ENCODE measurements at places on chromosomes 1 and 21. TPM values are rescaled to one million over a fixed set of nuclear protein-coding genes. Genes with fewer than 3 reads are reported as not detected.

Gene CDC42BPA
- total RNA-seq, result 116 TPM

Gene IGSF9
- total RNA-seq, result not detected

Gene FAM78B
- 0.26 TPM for total RNA-seq

Gene BATF3
- total RNA-seq, result not detected

Gene TNFRSF4
- not detected for total RNA-seq

Gene HRNR
- total RNA-seq, result not detected

Gene ITLN1
- total RNA-seq, result not detected

Gene IFI44
- 54.7 TPM for total RNA-seq

Gene TAS1R1
- not detected for total RNA-seq

Gene TNFSF18
- total RNA-seq, result not detected

Gene MNDA
- 6.9 TPM for total RNA-seq

Gene PIAS3
- total RNA-seq, result 88.6 TPM

Gene SPRR2B
- not detected for total RNA-seq

Gene OXCT2
- not detected for total RNA-seq

Gene PRAMEF14
- not detected for total RNA-seq

Gene CD53
- 1.0 TPM for total RNA-seq

Gene RAB42
- not detected for total RNA-seq

Gene B3GALNT2
- 4.4 TPM for total RNA-seq

Gene ELAPOR1
- 0.29 TPM for total RNA-seq

Gene SDF4
- total RNA-seq, result 57.7 TPM

Gene KRTAP10-10
- not detected for total RNA-seq

Gene SPRR2G
- not detected for total RNA-seq

Gene RUNX1
- under 0.01 TPM for total RNA-seq

Gene LCE1E
- not detected for total RNA-seq

Gene USF1
- 66.6 TPM for total RNA-seq

Gene IFFO2
- 19.4 TPM for total RNA-seq

Gene VWA5B1
- total RNA-seq, result not detected

Gene PPP1R15B
- total RNA-seq, result 20.5 TPM

Gene EXTL1
- total RNA-seq, result not detected

Gene CXADR
- 29.9 TPM for total RNA-seq

Gene FAM110D
- 21.0 TPM for total RNA-seq

Gene C4BPA
- not detected for total RNA-seq

Gene KCNJ15
- total RNA-seq, result 0.26 TPM

Gene TMCO4
- 23.1 TPM for total RNA-seq

Gene ACBD3
- total RNA-seq, result 43.5 TPM

Gene NBPF6
- not detected for total RNA-seq

Gene LPAR3
- total RNA-seq, result not detected

Gene ERG
- total RNA-seq, result 19.4 TPM

Gene SUSD4
- total RNA-seq, result not detected

Gene DNAH14
- 0.77 TPM for total RNA-seq

Gene SIM2
- not detected for total RNA-seq

Gene PLA2G4A
- total RNA-seq, result 14.8 TPM

Gene MPL
- total RNA-seq, result not detected

Gene S100A9
- 38.2 TPM for total RNA-seq

Gene CRNN
- total RNA-seq, result not detected

Gene ANGPTL3
- not detected for total RNA-seq

Gene ABL2
- 10.5 TPM for total RNA-seq

Gene RGSL1
- not detected for total RNA-seq

Gene CYP4Z1
- 1.8 TPM for total RNA-seq

Gene RNF223
- total RNA-seq, result not detected

Gene SEC22B
- total RNA-seq, result 17.2 TPM
